H9 (cell line): ENCODE measurements at places on chromosomes 12 and 14.
A peak's percentile ranks its signal among the peaks of the same experiment; 100 is the strongest.

DNA sequence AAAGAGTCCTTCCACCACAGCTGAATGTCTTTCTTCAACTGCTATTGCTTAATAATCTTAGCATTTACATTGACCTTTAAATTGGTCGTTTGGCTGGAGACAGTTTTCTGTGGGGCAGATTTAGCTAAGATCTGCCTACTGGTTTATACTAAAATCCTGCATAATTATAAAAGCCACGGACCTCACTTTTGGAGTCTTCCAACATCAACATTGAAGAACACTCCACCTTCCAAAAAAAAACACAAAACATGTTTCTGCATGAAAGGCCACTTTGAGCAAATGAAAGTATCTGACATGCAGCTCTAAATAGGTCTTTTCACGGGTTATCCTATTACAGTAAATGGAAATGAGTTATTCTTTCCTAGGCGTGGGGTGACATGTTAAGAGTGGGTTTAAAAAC, 57.0 kb upstream of the KRR1 start:
- H3K4me1 ChIP-seq = no peaks in the 10 kb centered on the region
- no peak for DNase-seq
- H3K4me3 ChIP-seq = no peak overlapping the region
- H3K27me3 ChIP-seq = no peaks in the 10 kb centered on the region
- H3K36me3 ChIP-seq = peaks cover 17% of the 10 kb centered on the region

DNA sequence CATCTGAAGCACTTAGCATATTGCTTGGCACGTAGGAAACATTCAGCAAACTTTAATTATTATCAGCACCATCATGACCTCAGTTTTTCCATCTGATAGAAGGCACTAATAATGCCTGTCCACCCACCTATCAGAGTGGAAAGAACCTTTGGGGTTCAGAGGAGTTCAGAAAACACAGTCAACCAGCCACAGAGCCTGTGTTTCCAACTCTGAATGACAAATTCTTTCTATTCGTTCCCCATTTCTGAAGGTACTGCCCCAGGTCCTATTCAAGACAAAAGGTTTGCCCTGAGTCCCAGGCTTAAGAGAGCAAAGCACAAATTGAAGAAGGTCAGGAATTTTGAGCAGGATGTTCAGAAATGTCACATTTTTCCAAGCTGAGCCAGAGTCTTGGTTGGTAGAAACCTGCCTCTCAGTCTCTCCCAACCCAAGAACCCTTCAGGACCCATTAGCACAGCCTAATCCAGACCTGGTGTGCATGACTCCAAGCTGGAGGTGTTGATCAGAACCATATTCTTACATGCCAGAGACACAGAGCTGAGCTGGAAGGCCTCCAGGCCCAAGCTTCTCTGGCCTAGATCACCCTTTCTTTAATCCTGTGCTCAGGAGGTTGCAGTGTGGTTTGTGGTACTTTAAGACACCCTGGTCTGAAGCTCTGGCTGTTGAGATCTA, 114.4 kb downstream of the TBX5 start:
- no peak overlapping the region for H3K27ac ChIP-seq
- no peaks in the 10 kb centered on the region; the same call in 2 of the 3 replicates for H3K36me3 ChIP-seq
- no peak for DNase-seq
- no peak overlapping the region for H3K4me3 ChIP-seq
- H3K4me1 ChIP-seq = peaks cover 6% of the 10 kb centered on the region; the same call in 1 of the 2 replicates
- no peaks in the 10 kb centered on the region for H3K27me3 ChIP-seq

- H3K4me1 ChIP-seq = peaks cover 3% of the 10 kb centered on the region; the same call in 1 of the 2 replicates
- H3K27ac ChIP-seq = no peak overlapping the region
- no peak overlapping the region for H3K4me3 ChIP-seq
Observed at GRCh38 chr12:12460935-12461922, 101.4 kb downstream of the DUSP16 start.

- no peak for DNase-seq
- no peaks in the 10 kb centered on the region for H3K36me3 ChIP-seq
- no peak overlapping the region for H3K4me3 ChIP-seq
- no peaks in the 10 kb centered on the region for H3K27me3 ChIP-seq
- no peaks in the 10 kb centered on the region; the same call in 1 of the 2 replicates for H3K4me1 ChIP-seq
Observed at GRCh38 chr12:41769810-41770209, 374.9 kb downstream of the GXYLT1 start.

DNA sequence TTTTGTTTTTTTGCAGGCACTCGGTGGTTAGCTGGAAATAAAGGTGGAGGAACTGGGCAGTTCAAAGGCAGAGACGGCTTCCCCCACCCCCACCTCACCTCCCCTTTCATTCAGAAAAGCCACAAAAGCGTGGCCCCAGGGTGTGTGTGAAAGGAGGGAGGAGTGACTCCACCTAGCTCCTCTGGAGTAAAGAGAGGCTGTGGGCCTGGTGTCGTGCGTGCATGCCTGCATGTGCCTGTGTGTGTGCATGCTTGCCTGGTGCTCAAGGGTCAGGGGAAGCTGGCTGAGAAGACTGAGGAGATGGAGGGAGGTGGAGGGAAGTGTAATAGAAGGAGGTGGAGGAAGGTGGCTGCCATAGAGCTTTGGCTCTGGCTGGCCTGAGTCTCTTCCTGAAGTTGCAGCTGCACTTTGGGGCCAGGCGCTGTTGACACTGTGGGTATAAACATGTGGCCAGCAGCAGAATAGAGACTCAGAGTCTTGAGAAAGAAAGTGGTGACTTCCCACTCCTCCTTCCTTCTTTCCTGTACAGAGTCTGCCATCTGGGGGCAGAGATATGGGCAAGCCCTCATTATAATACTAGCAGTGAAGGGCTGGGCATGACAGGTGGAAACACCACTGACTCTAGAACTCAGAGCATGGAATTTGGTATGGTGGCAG, 36.9 kb upstream of the SINHCAF start:
- H3K27ac ChIP-seq = no peak overlapping the region
- H3K4me3 ChIP-seq = peak overlapping the region; percentile 38
- H3K36me3 ChIP-seq = no peaks in the 10 kb centered on the region
- H3K27me3 ChIP-seq = no peaks in the 10 kb centered on the region
- peak; percentile 73 for DNase-seq
